ENCODE measurements at places on chromosomes 6 and 20.
A peak's percentile ranks its signal among the peaks of the same experiment; 100 is the strongest.

- peak; percentile 62 for DNase-seq
These were observed 365.2 kb downstream of the SYNE1 start for GRCh38 chr6:152271776-152272464.

DNA sequence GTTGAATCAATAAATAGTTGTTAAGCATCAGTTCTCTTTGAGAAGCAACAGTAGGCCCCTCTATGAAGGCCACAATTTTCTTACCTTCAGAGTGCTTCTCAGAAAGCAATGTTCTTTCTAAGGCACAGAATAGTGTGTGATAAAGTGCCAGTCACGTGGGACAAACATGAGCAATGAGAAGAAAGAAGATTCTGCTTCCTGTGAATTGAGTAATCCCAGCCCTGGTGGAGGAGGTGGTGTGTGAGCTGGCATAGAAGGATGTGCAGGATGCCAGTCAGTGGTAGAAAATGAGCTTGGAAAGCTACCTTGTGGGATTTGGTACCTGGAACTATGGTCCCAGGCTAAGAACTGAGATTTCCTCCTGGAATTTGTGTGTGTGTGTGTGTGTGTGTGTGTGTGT is 21.7 kb downstream of the KIZ start:
- no peak for DNase-seq

GRCh38 chr6:91020744-91021143 is 433.9 kb upstream of the MAP3K7 start:
- no peak for DNase-seq

GRCh38 chr20:10318291-10319024 is 99.8 kb downstream of the SNAP25 start:
- DNase-seq = no peak

- no peak for DNase-seq
These were observed 395.3 kb downstream of the CD109 start for GRCh38 chr6:74091136-74091793.

- DNase-seq = no peak
These were observed 5.8 kb downstream of the FAM83D start for GRCh38 chr20:38931984-38932383.

- DNase-seq = no peak
These were observed 259.2 kb downstream of the UTRN start for GRCh38 chr6:144544266-144544830.

- no peak for DNase-seq
These were observed 26.3 kb upstream of the TFAP2A start for GRCh38 chr6:10441004-10441654.

DNA sequence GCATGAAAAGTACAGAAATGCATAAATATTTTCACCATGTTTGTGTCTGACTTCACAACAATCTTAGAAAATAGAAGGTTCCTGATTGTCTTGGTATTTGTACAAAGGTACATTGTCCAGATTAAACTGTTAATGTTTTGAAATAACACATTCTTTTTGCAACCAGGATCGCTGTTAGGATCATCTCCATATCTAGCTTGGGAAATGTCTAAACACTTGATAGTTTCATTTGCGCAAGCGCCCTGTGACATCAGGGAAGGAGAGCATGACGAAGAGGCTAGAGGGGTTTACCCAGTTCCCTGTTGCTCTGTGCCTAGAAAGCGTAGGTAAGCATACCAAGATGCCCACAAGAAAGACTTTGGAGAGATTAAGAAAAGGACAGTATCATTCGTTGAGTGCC is 19.4 kb downstream of the ALDH8A1 start:
- DNase-seq = no peak

GRCh38 chr6:14276071-14276470 is 158.5 kb downstream of the CD83 start:
- no peak for DNase-seq

GRCh38 chr20:51084593-51085377 is 61.9 kb upstream of the KCNG1 start:
- DNase-seq = no peak

GRCh38 chr6:53494076-53494475 is 50.8 kb downstream of the GCLC start:
- no peak for DNase-seq

GRCh38 chr20:15379681-15380296 is 1042.4 kb upstream of the FLRT3 start:
- no peak for DNase-seq

DNA sequence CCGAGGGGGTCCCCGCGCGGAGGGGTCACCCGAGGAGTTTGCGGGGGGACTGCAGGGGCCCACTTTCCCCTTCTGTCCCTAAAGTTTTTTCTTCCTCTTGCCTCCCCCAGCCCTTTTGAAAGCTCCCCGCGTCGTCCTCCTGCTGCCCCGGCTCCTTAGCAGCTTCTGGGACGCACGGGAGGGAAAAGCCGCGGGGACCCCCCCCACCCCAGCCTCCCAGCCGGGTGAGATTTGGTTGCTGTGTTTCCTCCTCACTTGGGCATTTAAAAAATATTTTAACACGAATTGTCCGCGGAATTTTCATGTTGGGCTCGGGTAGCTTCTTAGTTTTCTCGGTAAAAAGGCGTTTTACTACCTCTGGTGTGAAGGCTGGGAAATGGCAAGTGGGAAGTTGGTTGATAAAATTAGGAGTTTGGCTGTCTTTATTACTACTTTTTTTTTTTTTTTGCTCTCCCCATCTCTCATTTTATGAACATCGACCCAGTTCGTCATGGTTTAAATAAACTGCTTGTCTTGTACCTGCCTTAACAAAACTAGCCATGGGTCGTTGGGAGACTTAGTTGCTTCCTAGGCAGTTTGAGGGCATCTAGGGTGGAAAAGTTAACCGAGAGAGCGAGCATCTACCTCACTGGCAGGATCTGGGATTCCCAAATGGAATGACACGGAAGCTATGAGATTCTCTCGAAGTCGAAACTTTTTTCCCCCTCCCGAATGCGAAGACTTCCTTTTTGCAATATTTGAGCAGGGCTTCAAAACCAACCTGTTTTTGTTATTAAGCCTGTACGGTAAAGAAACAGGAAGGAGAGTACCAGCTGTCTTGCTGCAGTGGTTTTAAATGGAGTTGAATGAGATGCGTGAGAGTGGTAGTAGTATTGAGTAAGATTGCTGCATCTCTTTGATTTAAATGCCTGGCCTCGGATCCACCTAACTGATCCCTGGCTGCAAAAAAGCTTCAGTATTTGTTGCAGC is 868 bp downstream of the NCOA3 start:
- DNase-seq = peak; percentile 64

DNA sequence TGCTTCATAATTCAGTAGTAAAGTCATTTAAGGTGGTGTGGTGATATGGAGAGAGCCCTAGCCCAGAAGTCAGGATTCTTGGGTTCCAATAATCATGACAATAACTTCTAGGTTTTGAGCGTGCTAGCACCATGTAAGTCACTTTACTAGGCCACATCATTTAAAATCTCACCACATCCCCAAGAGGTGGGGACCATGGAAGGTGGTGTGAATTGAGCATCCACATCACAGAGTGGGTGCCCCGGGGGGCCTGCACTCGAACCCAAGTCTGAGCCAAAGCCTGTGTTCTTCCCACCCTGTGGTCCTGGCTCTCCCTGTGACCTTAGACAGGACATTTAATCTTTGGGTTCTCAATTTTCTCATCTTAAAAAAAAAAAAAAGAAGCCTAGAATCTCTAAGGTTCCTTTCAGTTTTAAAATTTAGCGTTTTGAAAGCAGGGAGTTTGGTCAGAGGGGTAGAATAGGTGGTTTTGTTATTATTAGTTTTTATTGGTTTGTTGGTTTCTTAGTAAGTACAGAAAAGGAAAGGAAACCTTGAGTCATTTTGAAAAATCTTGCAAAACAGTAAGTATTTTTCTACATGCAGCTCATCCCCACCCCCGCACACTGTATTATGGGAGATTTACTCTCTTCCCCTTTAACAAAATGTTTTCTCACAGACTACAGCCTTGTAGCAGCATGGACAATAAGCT is 26.4 kb downstream of the ARMC2 start:
- no peak for DNase-seq

- DNase-seq = no peak
These were observed 3.0 kb downstream of the PPT2 start for GRCh38 chr6:32156891-32157290.

GRCh38 chr6:134092449-134092848 is 40.0 kb upstream of the SLC2A12 start:
- no peak for DNase-seq

DNA sequence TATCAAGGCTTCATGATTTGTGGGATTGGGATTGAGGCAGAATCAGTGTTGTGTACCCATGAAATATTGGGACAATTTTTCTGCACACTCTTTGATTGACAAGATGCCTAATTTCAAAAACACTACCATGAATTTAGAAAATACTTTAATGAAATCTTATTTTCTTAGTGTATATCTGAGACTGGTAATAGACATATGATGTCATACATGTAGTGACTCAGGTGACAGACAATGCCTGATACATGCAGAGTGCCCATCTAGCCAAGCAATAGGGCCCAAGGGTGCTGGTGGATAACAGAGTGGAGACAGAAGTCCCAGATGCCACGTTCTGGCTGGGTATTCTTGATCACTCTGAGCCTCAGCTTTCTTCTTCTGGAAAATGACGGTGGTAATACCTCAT is 279.6 kb upstream of the ARID1B start:
- DNase-seq = no peak

DNA sequence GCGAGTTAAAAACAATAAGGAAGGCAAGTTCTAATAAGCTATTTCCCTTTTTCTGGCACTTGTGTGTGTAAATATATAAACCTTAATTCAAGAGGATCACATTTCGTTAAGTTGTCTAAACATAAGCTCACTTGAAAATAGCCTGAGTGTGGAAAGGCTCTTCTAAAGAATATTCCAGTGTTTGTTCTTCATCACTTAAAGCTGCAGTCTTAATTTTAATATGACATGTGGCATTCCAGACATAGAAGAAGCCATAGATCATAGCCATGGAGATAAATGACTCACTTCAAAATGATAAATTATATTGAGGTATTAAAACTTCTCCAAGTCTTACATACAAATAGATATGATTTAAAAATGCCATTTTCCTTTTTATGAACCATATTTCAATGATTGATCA is 42.1 kb downstream of the IYD start:
- DNase-seq = no peak

GRCh38 chr6:82397962-82398692 is 34.5 kb downstream of the TPBG start:
- no peak for DNase-seq

- no peak for DNase-seq
These were observed 4.1 kb upstream of the ENPP5 start for GRCh38 chr6:46174904-46175303.

GRCh38 chr20:13259921-13260320 is 38.8 kb downstream of the ISM1 start:
- DNase-seq = no peak

- DNase-seq = no peak
These were observed 33.0 kb upstream of the HFE start for GRCh38 chr6:26053992-26054780.

DNA sequence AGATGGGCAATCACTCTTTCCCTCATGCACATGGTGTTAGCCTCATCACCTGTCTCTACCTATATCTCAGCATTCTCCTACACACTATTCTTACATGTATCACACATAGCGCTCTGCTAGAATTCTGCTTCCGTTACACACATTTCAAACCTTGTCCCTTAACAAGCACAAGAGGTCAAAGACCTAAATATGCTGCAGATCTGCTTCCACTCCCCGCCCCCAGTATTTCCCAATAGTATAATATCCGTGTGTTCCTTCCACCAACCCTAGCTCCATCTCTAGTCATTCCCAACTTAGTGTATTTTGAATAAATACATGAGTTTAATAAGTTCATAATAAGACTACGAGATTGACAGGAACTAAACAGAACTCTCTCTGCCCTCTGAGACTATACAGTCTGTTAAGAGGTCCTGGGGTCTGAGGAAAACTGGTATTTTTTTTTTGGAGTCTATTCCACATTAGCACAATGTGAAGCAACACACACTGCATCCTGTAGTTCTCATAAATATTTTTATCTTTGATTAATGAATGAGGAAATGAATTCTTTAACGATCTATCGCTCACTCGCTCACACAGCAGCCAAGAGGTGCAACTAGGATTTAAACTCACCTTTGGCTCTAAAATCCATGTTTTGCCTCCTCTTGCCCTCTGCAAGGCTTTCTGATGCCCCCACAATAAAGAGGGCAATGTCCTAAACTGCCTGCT is 491.6 kb downstream of the QKI start:
- no peak for DNase-seq

- no peak for DNase-seq
These were observed 49.9 kb downstream of the EZR start for GRCh38 chr6:158769234-158769770.

GRCh38 chr20:45919542-45920399 is 7.8 kb upstream of the PLTP start:
- peak; percentile 89 for DNase-seq
